ENCODE measurements at places on chromosomes 5 and 9.

DNA sequence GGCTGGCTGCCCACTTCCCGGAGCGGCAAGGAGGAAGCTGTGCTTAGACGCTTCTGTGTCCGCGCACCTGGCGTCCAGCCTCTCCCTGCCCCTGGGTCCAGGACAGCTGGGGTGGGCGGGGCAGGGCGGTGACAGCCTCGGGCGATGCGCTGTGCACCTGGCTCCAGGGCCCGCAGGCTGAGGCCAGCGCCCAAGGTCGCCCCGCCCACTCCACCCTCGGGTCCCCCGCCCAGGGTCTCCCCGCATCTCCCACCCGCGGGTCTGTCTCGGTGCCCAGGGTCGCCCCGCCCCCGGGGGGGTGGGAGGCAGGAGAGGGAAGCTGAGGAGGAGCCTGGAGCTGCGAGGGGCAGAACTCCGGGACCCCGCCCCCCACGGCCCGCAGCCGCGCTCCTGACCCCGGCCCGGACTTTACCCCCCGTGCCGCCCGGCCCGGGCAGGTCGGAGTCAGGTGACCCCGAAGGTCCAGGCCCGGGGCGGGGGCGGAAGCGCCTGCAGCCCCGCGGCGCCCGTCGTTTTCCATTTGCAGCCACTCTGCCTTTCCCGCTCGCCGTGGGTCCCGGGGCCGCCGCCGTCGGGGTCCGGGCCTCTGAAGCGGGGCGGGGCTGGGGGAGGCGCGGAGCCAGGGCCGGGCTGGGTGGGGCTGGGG is at the start of gene ENTPD8:
Gene ENTPD8 (minus strand): TSS at position 69 of the 646 bp plus-strand sequence. CDS start 3,072 bp downstream, outside the sequence.
- DNase-seq: no peak

DNA sequence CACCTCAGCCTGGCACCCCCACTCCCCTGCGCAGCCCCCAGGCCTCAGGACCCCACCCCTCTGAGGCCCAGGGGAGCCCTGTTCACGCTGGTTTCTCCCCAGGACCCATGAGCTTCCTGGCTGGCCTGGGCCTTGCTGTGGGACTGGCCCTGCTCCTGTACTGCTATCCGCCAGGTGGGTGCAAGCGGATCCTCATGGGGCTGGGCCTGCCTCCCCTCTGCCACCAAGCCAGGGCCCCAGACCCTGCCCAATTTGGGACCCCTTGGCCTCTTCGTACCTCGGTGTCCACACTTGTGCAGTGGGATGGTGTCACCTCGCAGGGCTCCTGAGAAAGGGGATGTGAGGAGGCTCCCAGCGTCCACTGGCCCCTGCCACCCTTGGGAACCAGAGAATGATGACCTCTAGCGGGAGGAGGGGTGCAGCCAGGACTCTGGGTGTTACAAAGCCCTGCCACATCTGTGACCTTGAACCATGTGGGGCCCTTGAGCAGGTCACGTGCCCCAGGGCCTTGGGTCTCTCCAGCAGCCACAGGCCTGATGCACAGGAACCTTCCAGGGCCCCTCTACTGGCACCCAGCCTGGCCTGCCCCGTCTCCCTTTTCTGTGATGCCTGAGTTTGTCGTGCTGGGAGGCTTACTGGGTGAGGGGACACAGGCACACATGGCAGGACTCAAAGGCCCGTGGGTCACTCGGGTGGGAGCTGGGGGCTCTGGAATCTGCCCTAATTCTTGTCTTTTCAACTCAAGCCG is 16.3 kb downstream of the CARD19 start:
- DNase-seq: no peak

DNA sequence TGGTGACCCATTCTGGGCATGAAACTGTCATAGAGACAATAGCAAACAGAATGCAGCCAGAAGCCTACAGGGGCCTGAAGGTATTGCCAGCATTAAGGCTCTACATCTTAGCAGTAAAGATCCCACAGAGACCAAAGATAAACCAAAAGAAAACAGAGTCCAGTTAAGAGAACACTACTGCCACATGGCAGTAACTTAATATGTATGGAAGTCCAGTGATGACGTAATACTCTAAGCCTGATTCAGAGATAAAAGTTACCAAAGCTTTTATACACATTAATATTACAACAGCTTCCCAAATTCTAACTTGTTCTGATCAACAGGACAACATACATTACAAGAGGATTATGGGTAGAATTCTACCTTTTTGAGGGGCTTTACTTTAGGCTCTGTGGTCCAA is 371.5 kb downstream of the PRELID2 start:
- no peak for DNase-seq

DNA sequence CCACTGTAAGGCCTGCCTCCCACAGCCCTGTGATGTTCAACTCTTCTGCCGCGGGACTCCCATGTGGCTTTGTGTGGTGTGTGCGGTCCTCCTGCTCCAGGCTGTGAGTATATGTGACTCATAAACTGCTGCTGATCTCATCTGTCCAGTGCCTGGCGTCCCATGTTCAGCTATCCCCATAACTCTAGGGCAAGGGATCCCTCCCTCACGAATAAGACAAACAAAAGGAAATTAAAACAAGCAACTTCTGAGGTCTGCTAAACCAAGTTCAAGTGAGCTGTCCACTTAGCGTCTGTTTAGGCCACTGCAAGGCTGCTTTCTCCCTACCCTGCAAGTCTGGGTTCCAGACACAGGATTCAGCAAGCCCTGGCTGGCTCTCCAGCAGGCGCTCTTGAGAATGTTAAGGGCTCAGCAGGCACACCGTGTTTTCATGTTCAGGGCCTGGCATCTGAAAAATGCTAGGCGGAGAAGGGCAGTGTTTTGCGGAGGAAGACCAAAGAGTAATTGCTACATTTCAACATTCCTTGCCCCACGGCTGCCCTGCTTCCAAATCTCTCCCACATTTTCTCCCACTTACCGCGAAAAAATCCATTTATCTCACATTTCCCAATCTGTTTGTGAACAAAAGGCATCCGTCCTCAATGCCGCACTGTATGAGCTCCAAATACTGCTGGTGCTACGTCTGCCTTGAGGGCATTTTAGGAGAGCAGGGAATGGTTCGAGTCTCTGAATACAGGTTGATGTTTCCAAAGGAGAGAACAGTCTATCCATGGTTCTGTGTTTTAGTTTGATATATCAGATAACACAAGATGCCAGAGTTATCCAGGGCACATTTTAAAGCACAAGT is 280.2 kb downstream of the SEMA5A start:
- no peak for DNase-seq

DNA sequence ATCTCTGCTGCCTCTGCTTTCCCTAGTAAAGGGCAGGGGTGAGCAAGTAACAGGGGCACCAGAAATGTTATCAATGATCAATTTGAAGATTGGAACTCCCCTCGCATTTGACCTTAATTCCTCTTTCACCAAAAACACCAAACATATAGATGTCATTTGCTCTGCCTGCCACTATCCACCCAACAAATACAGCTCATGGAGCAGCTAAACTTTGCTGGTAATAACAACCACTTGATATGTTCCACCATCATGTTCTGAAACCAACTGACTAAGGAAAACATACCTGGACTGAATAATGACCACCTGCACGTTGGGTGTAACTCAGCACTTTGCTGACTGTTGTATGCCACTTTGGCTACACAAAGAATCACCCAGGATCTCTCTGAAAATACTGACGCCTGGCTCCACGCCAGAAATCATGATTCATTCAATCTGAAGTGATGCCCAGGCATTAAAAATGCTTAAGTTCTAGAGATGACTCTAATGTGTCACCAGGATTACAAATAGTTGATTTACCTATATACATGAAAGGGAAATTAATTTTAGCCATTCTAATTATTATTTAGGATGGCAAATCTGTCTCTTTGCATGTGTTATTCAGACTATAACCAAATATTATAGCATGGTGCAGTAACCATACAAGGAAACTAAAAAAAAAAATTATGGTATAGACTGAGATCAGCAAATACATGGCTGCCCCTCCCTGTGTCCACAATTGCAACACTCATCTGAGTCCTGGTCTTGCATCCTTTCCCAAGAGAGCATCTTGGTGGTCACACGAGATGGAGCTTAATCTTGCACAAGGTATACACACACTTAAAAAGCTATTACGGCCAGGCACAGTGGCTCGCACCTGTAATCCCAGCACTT is 43.1 kb upstream of the TTC39B start:
- DNase-seq: no peak

DNA sequence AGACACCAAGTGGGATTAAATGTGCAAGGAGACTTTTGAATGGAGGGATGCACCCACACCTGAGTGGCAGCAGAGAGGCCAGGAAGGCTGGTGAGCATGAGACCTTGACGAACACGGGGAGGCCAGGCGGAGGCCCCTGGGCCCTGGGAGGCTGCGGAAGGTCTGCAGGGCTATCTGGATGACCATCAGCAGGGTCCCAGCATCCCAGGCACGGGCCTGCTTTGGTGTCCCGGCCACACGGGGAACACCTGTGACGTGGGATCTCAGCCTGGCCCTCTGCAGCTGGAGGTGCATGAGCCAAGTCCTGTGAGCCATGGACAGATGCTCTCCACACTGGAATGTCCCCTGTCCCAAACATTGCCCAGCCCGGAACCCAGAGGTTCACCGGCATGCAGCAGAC is 174.0 kb upstream of the FOXD4L5 start:
- no peak for DNase-seq

- DNase-seq: peak; percentile 4
Observed at GRCh38 chr5:37005946-37006540, 129.5 kb downstream of the NIPBL start.

GRCh38 chr5:6556089-6556801 is 76.6 kb downstream of the NSUN2 start:
- DNase-seq: no peak

- no peak for DNase-seq
Observed at GRCh38 chr9:18606846-18607245, 132.9 kb downstream of the ADAMTSL1 start.

DNA sequence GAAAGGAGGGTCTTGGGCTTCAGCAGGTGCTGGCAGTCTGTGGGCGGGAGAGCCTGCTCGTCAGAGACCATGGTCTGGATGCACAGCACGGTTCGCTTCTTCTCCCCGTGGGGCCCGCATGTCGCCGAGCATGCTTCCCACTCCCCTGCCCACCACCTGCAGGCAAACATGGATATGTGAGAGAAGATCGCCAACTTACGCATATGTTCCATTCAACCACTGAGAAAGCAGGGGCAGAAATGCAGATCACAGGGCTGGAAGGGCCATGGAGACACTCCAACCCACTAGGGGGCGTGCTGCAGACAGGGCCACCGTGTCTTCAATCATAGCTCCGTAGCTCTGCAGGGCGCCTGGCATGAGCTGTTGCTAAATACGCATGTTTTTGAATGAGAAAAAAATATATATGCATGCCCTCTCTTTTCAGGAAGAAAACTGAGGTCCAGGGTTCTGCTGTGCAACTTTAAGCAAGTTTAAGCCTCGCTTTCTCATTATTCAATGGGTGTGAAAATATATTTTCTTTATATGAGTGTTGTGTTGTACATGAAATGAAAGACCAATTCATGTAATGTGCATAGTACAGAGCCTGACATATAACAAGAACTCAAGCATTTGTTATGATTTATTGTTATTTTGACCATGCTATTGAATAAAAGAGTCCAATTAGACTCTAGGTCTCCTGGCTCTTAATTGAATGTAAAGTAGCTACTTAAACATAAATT is 148.0 kb downstream of the TARS1 start:
- DNase-seq: peak; percentile 7

GRCh38 chr5:28574606-28575005 is 1536.2 kb upstream of the CDH9 start:
- DNase-seq: no peak

Data from T-helper 1 cell (primary cell).